ENCODE measurements at places on chromosomes 4 and X.

DNA sequence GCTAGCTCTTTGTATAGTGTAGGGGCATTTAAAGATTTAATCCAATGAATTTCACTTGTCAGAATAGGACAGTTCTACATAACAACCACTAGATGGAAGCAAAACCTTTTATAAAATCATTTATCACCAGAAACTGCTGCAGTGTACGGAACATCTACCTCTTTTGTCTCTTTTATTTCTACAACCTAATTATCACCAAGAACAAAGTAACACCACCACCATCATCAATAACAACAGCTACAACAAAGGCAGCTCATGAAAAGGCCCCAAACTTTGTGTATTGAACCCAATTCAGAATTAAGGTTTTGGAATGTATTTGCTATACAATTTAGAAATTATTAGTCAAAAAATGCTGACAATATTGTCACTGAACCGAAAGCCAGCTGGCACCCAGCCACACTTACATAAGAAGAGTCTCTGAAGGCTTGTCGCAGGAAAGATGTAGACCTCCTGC lies 260.9 kb upstream of the RPS6KA3 start:
- DNase-seq: peak; percentile 44

GRCh38 chr4:24568425-24568824 lies 15.9 kb downstream of the DHX15 start:
- peak; percentile 36 for DNase-seq

GRCh38 chrX:40570346-40571093 lies 10.2 kb upstream of the ATP6AP2 start:
- DNase-seq: no peak

DNA sequence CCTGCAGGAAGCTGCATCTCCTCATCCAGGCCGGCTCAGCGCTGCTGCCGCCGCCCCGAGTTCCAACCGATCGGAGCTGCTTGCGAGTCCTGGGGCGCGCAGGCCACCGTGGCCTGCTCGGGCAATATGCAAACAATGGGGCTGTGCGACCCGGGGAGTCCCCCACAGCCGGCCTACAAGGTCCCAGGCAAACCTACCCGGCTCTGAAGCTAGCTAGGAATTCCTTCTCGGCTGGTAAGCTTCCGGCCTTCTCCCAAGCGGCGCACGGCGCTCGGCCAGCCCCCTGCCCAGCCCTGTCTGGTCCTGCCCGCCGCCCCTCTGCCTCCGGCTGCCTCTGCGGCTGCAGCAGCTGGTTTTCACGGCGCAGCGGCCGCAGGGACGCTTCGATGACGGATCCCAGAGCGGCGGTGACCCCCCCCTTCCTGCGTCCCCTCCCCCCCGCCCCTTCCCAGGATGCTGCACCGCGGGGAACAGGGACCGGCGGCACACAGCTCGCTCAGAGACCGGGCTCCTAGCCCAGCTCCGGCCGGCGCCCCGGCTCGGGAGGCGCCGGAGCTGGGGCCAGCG lies 59.4 kb downstream of the TSC22D3 start:
- DNase-seq: peak; percentile 27

DNA sequence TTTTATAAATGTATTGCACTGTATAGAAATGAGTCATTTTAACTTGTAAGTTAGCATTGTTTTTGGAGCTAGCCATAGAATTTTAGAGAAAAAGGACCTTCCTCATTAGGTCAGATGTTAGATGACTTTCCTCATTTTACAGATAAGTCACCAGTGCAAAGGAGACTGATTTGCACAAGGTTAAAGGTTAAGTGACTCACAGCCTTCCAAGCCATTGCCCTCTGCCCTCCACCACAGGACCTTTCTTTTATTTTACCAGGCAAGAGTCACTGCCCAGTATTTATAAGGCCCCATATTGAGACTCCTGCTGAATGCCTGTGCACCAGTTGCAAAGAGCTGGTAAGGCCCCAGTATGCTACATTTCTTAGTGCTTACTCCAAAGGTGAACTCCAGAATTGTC lies 4.2 kb upstream of the ABCG2 start:
- no peak for DNase-seq
